ENCODE measurements at places on chromosomes 1 and 21. TPM values are rescaled to one million over a fixed set of nuclear protein-coding genes. Genes with fewer than 3 reads are reported as not detected.

GRCh38 chr1:181259026-181259745 is 170.7 kb downstream of the IER5 start:
- DNase-seq = no peak

Gene FAM131C
- 0.86 TPM for polyA plus RNA-seq

DNA sequence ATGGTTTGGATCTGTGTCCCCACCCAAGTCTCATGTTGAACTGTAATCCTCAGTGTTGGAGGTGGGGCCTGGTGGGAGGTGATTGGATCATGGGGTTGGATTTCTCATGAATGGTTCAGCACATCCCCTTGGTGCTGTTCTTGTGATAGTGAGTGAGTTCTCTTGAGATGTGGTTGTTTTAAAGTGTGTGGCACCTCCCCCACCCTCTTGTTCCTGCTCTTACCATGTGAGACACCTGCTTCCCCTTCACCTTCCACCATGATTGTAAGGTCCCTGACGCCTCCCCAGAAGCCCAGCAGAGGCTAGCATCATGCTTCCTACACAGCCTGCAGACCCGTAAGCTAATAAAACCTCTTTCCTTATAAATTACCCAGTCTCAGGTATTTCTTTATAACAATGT is 55.8 kb downstream of the SUSD4 start:
- DNase-seq = no peak

GRCh38 chr1:218274511-218274910 is 10.6 kb upstream of the RRP15 start:
- DNase-seq = no peak
